NCI-H2081 (cell line): ENCODE measurements at places on chromosomes 11 and 22.

GRCh38 chr11:69698362-69698761, 5.5 kb downstream of the FGF19 start:
- no peak for DNase-seq

DNA sequence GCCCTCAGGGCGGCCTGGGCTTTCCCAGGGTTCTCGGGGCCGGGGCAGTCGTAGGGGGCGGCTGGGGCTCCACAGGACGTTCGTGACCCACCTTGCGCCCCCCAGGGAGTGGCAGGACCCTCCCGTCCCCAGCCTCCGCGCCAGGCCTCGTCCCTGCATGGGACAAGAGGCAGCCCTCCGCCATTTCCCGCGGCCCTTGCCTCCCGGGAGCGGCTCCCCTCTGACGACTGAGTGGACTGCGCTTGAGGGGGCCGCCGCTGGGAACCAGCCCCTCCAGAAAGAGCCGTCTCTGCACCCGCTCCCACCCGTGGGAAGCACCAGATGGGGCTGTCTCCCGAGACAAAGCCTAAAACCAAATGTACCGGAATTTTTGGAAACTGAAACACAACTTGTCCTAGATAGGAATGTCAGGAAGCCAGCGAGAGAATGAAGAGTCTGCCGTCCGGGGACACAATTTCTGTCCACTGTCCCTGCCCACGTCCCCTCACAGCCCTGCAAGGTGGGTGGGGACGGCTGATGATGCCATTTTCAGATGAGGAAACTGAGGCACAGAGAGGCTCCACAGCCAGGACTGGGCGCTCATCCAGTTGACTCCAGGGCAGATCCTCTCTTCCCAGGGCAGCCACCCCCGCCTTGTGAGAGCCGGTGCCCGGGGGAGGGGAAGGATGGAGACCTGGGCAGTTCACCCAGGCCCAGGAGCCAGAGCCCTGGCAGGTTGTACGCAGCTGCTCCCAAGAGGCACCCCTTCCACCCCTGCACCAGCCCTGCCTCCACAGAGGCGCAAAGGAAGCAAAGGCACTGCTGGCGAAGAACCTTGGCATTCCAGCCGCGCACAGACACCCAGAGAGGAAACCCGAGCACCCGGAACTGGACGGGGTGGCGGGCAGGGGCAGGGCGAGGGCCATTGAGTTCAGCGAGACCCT, 18.1 kb upstream of the PICK1 start:
- DNase-seq = no peak

DNA sequence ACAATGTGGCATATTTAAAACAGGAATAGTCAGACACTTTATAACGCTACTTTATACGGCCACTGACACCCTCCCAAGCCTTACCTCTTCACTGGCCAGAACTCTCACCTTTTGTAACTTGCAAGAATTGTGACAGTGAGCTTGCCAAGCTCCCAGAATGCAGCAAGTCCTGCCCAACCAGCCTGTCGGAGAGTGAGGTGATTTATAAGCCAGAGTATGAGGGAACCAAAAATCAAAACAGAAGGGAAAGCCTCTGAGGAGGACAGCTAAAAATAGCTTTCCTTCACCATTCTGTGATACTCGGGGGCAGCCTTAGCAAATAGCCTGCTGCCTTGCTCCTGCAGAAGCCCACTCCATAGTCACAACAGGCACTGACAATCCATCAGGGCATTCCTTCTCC, 229.7 kb downstream of the FAM76B start:
- DNase-seq = no peak

GRCh38 chr11:120227228-120227852, 12.6 kb upstream of the POU2F3 start:
- no peak for DNase-seq
